ENCODE measurements at places on chromosomes 3 and 15. TPM values are rescaled to one million over a fixed set of nuclear protein-coding genes. Genes with fewer than 3 reads are reported as not detected.

Gene EPHB3
- 0.71 TPM for total RNA-seq

Gene GOLGA8S
- 0.38 TPM for total RNA-seq

Gene SLC28A2
- not detected for total RNA-seq

Gene LRRC34
- 6.0 TPM for total RNA-seq

Gene CD200R1
- 17.6 TPM for total RNA-seq

Gene CCNB2
- 92.5 TPM for total RNA-seq

Gene LRRC2
- 0.35 TPM for total RNA-seq

Gene GOLGA8R
- 4.2 TPM for total RNA-seq

Gene ISLR
- total RNA-seq: not detected

Gene CCDC191
- total RNA-seq: 2.6 TPM

Gene SLC9A9
- 18.5 TPM for total RNA-seq

Gene RASGRP1
- 208 TPM for total RNA-seq

Gene SST
- total RNA-seq: not detected

Gene TNIK
- total RNA-seq: 61.7 TPM

Gene TXNRD3
- 0.13 TPM for total RNA-seq

Gene EHHADH
- 1.9 TPM for total RNA-seq
